LHCN-M2 (cell line): ENCODE measurements at places on chromosomes 2 and 18. TPM values are rescaled to one million over a fixed set of nuclear protein-coding genes. Genes with fewer than 3 reads are reported as not detected.

NIFK gene
- 55.7 and 84.9 TPM in 2 replicates for total RNA-seq

GRCh38 chr2:43714164-43714563, 37.9 kb upstream of the C1GALT1C1L start:
- peak; percentile 59 for DNase-seq

NFU1 gene
- 34.9 and 48.0 TPM in 2 replicates for total RNA-seq

ADAM23 gene
- 3.1 and 6.8 TPM in 2 replicates for total RNA-seq

DNA sequence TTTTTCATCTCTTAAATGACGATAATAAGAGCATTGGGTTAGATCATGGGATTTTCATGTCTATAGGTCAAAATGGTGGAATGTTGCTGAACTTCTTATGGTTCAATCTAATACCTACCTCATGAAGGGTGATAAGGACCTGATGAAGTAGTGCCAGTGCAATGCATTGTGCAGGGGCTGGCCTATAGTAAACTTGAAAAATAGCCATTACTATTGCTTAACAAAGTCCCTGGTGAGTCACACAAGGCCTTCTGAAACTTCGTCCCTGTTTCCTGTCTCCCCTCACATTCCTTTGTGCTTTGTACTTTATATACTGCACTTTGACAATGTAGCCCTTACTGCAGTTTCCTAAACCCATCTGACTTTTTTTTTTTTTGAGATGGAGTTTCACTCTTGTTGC, 515.9 kb downstream of the SLC4A3 start:
- DNase-seq, result peak; percentile 64

- DNase-seq, result no peak
Observed at GRCh38 chr2:45984896-45985473, 312.2 kb upstream of the EPAS1 start.

DNA sequence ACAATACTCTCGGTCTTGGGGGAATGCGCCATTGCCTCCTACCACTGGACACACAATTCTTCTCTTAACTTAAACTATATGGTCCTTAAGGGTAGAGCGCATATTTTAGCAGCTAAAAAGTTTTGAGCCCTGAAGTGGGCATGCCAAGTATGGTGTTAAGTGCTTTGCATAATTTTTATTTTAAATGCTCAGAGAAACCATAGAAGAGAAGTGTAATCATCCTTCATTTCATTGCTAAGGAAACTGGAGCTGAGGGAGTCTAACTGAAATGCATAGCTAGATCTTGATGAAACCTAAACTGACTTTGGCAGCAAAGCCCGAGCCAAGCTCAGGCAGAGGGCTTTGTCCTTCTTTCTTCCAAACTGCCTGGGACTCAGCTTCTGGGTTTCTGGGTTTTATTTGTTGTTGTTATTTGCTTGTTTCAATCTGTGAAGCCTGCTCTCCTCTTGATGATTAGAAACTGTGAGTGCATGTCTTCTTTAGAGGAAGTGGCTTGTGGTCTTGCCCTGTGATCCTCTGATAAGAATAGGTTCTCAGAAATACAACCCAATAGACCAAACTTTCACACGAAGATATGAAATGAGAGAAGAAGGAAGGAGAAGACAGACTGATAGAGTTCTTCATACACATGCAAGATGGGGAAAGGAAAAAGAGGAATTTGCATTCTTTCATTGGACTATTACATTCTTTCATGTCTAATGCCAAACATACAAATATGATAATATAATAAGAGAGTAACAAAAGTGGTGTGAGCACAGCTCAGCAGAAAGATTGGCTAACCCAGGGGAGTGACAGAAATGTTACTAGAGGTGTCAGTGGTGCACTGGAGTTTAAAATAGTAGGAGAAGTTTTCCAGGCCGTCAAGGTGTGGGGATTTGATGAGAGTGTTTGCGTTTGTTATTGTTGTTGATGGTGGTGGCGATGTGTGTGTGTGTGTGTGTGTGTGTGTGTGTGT, 7.5 kb upstream of the RNF144A start:
- no peak for DNase-seq

DNA sequence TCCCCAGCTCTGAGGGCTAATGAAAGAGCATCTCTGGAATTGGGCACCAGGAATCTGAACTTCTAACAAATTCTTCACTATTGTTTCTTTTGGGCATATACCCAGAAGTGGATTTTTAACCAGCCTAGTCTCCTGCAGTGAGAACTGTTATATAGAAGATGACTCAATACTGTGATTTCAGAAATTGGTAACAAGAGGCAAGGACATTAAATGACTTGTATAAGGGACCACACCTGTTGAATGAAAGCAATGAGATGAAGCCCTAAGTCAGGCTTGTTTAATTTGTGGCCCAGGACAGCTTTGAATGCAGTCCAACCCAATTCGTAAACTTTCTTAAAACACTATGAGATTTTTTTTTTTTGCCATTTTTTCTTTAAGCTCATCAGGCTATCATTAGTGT, 57.9 kb downstream of the EPC2 start:
- DNase-seq, result peak; percentile 21

SCN9A gene
- 0.45 and 1.1 TPM in 2 replicates for total RNA-seq

ERLEC1 gene
- 59.0 and 77.4 TPM in 2 replicates for total RNA-seq

DNA sequence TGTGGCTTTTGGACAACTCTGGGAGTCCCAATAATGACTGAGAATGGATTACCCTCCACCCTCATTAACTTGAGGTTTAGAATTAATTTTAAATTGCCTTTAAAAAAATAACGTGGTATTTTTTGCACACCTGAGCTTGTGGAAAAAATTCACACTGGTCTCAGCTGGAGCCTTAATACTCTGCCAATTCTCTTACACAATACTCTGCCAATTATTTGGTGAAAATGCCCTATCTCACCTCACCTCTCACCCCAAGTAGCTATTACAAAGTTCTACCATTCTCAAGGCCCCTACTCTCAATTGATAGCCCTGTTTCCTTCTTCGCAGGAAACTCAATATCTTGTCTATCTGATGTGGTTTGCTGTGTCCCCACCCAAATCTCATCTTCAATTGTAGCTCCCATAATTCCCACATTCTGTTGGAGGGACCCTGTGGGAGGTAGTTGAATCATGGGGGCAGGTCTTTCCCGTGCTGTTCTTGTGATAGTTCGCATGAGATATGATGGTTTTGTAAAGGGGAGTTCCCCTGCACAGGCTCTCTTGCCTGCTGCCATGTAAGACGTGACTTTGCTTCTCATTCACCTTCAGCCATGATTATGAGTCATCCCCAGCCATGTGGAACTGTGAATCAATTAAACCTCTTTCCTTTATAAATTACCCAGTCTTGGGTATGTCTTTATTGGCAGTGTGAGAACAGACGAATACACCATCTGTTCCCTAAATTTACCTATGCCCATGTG, 27.4 kb upstream of the C2orf69 start:
- DNase-seq, result peak; percentile 3

GRCh38 chr2:238305092-238305862, 15.0 kb upstream of the TRAF3IP1 start:
- no peak for DNase-seq

EN1 gene
- 2.9 and 4.5 TPM in 2 replicates for total RNA-seq

TNFRSF11A gene
- 0.06 TPM in 2 replicates for total RNA-seq

FECH gene
- total RNA-seq, result 35.9 and 62.2 TPM in 2 replicates

GRCh38 chr2:37711308-37711731, 39.9 kb upstream of the CDC42EP3 start:
- DNase-seq, result peak; percentile 98

DNA sequence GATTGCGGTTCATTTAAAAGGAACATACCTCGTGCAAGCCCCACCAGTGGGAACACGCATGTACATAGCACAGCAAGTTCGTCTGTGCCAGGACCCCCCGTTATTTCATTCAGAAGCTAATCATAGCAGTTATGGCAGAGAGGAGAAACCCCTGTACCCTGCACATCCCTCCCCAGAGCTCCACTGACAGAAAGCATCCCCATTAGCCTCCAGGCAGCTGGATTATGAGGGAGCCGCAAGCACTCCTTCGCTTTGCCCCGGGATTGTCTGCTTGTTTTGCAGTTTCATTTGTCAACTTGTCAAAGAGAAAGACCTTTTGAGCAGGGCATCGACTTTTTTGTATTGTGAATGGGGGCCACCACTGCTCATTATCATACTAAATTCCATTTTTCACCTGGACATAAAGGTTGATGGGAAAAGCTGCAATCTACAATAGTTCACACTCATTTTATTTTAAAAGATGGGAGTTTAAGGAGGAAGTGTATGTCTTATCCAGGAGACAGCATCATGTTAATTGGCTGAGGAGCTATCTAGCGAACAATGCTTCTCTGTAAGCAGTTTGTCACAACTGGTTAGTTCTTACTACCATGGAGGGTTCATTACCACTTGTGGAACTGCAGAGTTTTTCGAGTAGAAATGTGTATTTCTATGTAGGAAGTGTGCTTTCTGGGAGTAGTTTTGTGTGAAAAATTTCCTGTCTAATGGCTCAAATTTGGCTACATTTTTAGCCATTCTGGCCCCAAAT, 255.3 kb downstream of the THSD7B start:
- DNase-seq, result no peak

- DNase-seq, result no peak
Observed at GRCh38 chr2:162521871-162522650, 178.1 kb downstream of the GCA start.

SP9 gene
- total RNA-seq, result 0.06 TPM in 1 of 2 replicates, not detected in the other

- no peak for DNase-seq
Observed at GRCh38 chr2:71643674-71644357, 190.5 kb downstream of the DYSF start.

- DNase-seq, result no peak
Observed at GRCh38 chr2:196448407-196449079, 191.0 kb upstream of the CCDC150 start.

- no peak for DNase-seq
Observed at GRCh38 chr2:191557841-191558240, 120.1 kb upstream of the NABP1 start.

- DNase-seq, result no peak
Observed at GRCh38 chr2:212682937-212683336, 144.3 kb upstream of the ERBB4 start.

GRCh38 chr2:46615555-46615954, 136.2 kb downstream of the TMEM247 start:
- no peak for DNase-seq

GRCh38 chr2:26631401-26632170, 9.6 kb downstream of the CIB4 start:
- no peak for DNase-seq

- no peak for DNase-seq
Observed at GRCh38 chr2:222884805-222885424, 24.1 kb downstream of the ACSL3 start.

DNA sequence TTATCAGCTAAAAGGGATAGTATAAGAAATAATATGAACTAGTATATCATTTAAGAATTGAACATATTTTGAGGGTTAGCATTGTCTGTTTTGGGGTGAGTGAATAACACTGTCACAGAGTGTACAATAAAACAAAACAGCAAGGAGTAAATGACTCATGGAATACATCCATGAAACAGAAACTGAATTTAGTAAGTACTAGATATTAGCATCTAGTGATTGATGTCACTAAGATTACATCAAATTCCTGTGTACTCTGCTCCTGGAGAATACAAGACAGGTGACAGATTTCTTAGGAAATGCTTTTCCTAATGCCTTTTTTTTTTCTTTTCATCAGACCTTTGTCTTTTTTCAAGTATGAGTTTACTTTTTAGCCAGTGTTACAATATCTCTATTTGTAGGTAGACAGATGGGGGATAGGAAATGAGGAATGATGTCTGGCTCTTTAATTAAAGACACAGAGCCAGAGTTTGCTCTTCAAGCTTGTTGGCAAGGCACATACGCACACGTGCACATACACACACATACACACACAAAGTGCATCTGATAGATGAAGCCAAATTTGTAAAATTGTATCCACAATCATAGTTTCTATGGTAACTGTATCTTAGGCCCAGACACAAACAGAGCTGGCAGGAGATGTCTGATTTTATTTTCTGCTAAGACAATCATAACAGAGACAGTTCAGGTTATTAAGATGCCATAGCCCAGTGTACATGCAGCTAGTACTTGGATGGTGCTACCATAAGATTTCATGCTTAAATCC, 138.2 kb upstream of the NRP2 start:
- peak; percentile 41 for DNase-seq

DNA sequence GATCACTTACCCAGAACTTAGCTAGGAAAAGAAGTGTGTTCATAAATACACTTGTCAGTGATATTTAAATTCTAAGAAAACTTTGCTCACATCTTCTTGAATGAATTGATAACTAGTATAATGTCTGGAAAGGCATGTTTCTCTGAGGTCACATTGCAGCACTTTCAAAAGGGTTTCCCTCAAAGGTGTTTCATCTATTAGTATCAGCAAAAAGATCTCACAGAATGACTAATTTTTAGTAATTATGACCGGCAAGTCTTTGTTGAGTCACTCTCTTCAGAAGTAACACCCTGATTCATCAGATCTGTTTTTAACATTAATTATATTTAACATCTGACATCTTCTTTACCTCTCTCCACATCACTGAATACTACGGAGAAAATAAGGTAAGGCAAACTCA, 222.3 kb downstream of the IKZF2 start:
- no peak for DNase-seq

GRCh38 chr2:146873646-146874259, 971.1 kb upstream of the ACVR2A start:
- no peak for DNase-seq

DNA sequence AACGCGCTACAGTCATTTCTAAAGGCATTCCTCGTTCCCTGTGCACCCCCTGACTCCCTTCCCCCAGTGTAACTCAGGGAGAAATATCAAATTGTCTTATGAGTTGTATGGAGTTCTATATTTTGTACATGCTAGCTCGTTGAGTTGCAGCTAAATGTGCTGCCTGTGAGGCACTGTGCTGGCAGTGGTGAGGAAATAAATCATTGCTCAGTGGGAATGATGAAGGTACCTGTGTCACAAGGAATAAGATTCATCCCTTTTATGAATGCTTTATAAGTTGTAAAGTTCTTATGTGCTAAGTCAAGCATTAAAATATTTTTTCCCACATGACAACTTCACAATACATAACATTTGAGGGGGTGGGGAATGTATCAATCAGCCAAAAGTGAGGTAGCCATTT, 939.6 kb upstream of the CRIM1 start:
- no peak for DNase-seq

DNA sequence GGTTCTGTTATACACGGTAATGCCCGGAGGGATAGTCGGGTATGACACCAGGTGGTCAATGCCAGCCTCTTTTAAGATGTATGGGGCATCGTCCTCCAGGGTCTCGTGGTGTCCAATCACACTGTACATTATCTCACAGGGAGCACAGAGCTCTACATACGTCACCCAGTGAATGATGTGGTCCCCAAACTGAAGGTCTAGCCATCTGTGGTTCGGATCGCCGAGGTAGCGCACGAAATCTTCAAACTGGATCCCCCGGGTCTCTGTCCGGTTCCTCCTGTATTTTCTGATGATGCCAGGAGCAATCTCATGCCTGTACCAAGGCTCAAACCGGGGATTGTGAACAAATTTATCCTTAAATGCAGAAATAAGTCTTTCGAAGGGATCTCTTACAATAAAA, 24.1 kb downstream of the CHST10 start:
- DNase-seq, result no peak

- peak; percentile 81 for DNase-seq
Observed at GRCh38 chr2:203783496-203784203, 77.2 kb downstream of the CD28 start.

DNA sequence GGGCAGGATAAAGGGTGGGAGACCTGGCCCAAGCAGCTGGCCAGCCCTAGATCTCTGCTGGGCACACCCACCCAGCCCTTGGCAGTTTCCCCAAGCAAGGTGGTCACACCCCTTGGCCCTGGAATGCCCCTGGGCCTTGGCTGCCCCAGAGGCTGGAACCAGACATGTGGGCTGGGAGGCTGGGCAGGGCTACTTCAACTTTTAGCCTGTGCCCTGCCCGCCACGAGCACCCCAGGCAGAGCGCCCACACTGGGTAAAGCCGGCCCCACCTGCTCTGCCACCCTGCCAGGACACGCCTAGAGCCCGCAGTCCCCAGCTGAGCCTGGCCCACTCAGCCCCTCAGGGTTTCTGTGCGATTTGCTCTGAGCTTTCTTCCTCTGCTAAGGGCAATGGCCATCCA, 119.7 kb upstream of the SMAD2 start:
- DNase-seq, result no peak
